Activated CD8-positive, alpha-beta memory T cell treated with anti-CD3 and anti-CD28 coated beads for 4 hours (primary cell): ENCODE measurements at places on chromosomes 4 and X.

- DNase-seq, result no peak
Observed at GRCh38 chr4:82123934-82124333, 249.9 kb downstream of the HNRNPD start.

GRCh38 chr4:26267087-26267486, 53.7 kb upstream of the RBPJ start:
- DNase-seq, result no peak

GRCh38 chr4:36872679-36873078, 371.9 kb upstream of the NWD2 start:
- DNase-seq, result no peak

- DNase-seq, result no peak
Observed at GRCh38 chr4:85724791-85725563, 250.0 kb downstream of the ARHGAP24 start.

- no peak for DNase-seq
Observed at GRCh38 chr4:159422626-159423025, 319.7 kb downstream of the RAPGEF2 start.

DNA sequence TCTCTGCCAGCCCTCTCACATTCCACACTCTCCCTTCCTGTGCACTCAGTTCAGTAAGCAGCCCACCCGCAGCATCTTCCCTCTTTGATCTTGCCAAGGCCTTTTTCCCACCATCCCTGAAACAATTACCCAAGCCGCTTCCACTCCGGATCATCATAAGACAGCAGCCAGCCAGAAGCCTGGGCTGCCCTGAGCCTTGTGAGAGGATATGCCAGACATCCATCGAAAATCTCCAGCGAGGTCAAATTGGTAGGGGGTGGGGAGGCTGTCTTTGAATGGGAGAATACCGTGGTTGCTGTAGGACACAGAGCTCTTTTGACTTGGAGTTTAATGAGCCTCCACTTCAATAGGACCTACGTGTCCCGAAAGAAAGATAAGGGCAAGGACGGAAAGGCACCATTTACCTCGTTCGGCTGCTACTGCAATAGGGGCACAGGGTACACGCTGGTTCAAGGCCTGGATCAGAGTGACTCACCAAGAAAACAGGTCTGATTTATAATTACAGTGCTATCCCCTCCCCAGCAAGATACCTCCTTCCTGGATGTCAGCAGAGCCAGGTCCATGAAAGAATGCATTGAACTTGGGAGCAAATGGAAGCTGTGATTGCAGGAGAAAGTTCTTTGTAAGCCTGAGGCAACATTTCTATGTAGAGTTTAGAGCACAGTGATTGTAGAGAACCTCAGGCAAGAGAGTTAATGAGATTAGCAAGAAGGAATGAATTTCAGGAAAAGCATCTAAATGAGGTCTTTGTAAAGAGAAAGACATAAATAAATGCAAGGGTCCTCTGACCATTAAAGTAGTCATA, 39.5 kb downstream of the AMOT start:
- no peak for DNase-seq

DNA sequence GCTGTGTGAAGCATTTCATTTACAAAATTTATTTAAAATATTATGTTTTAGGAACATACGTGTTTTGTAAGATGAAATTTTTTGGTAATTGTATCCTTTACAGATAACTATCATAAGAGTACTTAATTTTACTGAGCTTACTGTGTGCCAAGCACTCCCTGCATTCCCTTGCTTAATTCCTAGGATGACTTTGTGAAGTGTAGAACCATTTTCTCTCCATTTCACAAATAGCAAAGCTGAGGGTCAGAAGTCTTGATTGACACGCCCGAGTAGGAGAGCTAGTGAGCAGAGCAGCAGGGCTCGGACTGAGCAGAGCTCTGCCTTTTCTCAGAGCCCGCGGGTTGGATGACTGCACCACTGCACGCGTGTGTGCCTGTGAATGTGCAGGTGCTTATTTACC, 30.6 kb downstream of the PIGG start:
- no peak for DNase-seq

DNA sequence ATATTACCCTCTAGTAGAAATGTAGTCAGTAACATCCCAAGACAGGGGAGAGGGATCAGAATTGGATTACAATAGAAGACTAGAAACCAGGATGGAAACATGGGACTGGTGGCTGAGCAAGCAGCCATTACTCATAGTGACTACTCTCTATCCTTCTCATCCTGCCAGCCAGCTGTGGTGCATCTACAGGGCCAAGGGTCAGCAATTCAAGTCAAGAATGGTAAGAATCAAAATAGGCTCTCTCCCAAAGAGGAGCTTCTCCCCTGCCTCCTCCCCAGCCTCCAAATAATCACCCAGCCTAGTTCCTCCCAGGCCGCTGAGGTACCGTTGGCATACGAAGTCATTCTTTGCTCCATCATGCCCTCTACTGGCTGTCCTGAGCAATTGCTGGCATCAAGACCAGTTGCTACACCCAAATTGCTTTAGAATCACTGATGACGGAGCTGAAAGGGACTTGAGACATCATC, 19.4 kb downstream of the AWAT2 start:
- DNase-seq, result no peak

GRCh38 chrX:10744007-10744406, 123.6 kb upstream of the MID1 start:
- no peak for DNase-seq

- DNase-seq, result no peak
Observed at GRCh38 chr4:61275241-61275640, 75.1 kb downstream of the ADGRL3 start.

- DNase-seq, result no peak
Observed at GRCh38 chr4:139889264-139889663, 223.6 kb downstream of the MGST2 start.

GRCh38 chrX:41602816-41603345, 85.9 kb upstream of the GPR34 start:
- no peak for DNase-seq

GRCh38 chr4:154160519-154161301, 330.9 kb downstream of the DCHS2 start:
- DNase-seq, result no peak

DNA sequence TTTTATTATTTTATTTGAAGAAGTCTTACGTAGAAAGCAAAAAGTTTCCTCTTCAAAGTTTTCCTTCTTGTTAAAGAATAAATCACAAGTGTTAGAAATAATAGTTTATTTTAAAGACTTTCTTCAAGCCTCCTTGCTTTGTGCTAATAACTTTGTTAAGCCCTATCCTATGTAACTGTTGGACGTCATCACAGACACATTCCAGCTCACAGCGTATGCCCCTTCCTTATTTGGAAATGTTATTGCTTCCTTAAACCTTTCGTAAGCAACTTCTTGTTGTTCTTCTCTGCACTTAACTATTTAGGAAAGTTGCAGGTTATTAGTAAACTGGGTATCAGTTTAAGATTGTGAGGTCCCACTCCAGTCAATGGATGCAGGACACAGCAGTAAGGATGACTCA, 7.6 kb upstream of the SRD5A3 start:
- no peak for DNase-seq

- DNase-seq, result no peak
Observed at GRCh38 chr4:38820329-38821061, 15.9 kb upstream of the TLR1 start.

DNA sequence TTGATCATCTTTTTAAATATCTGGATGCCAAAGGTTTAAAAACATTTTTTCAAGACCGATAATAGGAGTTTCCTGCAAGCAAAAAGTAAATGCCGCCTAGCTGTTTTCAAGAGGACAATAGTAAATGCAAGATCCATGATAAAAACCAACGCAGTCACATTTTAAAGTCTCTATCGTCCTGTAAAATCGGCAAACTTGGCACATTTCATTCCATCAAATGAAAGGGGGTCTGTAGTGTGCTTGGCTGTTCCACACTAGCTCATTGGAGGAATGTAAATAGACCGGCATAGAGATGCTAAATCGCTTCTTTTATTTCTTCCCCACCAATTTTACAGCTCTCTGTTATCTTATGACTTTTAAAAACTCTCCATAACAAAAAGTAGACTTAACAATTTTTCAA, 202.2 kb downstream of the NLGN4X start:
- DNase-seq, result no peak

- DNase-seq, result no peak
Observed at GRCh38 chr4:118743867-118744266, 58.7 kb downstream of the METTL14 start.

- DNase-seq, result no peak
Observed at GRCh38 chr4:84651499-84651898, 68.6 kb downstream of the CDS1 start.

- no peak for DNase-seq
Observed at GRCh38 chr4:173827707-173828106, 297.7 kb upstream of the HAND2 start.

- DNase-seq, result no peak
Observed at GRCh38 chrX:122219226-122219625, 964.9 kb upstream of the GRIA3 start.
